ENCODE measurements at places on chromosomes 7 and 10.

GRCh38 chr10:124672181-124672638 is 72.0 kb downstream of the FAM53B start:
- no peak for DNase-seq

- DNase-seq, result no peak
Observed at GRCh38 chr10:124225467-124226270, 132.3 kb upstream of the CHST15 start.

- DNase-seq, result no peak
Observed at GRCh38 chr7:146414937-146415336, 298.3 kb downstream of the CNTNAP2 start.

DNA sequence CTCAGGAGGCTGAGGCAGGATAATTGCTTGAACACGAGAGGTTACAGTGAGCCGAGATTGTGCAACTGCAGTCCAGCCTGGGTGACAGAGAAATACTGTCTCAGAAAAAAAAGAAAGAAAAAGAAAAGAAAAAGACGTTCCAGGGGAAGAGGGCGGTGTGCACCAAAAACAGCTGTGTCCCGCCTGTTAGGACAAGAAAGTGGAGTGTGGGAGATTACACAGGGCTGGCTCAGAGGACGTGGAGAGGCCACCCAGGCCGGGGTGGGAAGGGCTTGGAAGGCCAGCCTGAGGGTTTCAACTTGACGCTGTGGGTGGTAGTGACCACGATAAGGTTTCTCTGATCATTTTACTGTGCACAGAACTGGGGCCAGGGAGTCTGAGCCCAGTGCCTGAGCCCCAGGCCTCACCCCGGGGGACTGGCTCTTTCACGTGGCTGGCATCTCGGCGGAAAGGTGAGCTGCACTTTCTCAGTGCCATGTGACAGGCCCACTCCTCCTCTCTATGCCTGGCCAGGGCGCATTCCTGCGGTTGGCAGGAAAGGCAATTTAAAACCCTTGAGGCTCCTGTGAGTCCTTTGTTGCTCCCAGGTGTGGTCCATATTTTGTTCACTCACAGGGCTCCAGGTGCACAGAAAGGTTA is 13.9 kb downstream of the RHBDD2 start:
- no peak for DNase-seq

- no peak for DNase-seq
Observed at GRCh38 chr7:25963733-25964132, 188.3 kb upstream of the NFE2L3 start.

DNA sequence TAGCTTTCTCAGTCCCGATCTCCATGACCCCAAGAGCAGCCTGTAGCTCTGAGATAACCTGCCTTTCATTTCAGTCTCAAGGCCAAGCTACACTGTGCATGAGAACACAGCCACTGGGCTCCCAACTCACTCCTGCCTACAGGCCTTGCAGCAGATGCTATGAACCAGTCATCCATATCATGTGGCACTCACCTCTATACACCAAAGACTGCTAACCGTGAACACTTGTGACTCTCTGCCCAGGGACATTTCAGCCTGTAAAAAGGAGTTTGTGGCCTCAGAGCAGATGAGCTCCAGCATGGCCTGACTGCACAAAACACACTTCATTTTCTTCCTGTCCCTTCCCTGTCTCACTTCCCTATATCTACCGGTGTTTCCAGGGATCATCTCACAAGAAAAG is 56.9 kb upstream of the NPY start:
- no peak for DNase-seq

DNA sequence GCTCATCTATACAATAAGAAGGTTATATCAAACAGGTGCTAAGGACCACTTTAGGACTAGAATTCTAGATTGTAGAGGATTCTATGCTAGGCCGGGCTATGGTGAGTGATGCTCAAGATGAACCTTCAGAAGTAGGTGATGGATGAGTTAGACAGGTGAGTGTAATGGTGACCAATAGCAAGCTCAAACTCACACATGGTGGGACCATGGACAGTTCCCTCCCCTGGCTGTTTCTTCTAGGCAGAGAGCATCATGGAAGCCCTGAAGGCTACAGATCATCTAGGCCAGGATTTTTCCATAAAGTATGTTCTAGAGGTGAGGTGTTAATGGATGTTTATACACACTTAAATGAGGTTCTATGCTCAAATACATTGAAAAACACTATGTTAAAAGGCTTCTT is 162.2 kb upstream of the WDR11 start:
- no peak for DNase-seq

DNA sequence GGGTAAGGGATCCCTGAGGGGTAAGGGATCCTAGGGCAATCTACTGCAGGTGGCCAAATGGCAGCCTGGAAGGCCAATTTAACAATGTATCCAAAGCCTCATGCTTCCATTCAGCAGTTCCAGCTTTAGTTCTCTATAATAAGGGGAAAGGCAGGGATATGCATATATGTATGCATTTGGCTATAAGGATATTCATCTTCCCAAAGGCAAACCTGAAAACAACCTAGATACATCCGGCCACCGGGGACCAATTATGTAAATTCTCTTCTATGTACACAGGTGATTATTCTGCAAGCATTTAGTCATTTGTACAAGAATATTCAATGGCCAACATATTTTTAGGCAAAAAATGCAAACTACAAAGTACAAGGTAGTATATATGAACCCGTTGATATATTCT is 26.7 kb downstream of the PSAP start:
- DNase-seq, result no peak

DNA sequence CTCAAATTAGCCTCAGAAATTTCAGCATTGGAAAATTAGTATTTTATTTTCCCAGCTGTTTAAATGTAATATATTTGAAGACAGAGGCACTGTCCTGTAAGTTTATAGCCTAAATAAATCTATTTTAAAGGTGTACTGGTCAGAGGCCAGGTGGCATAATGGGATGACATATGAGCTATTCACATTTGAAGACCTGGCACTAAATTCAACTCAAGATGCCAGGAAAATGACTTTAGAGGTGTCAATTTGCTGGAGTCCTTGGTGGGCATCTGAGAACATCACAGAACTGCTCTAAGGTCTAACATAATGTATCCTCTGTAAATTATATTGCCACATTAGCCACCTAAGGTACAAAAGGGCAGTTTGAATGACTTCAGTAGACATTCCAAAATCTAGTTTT is 348.9 kb upstream of the BMPER start:
- DNase-seq, result no peak

GRCh38 chr10:43110338-43111071 is 27.7 kb upstream of the CSGALNACT2 start:
- DNase-seq, result no peak

- DNase-seq, result no peak
Observed at GRCh38 chr10:69787681-69788080, 14.0 kb upstream of the COL13A1 start.

DNA sequence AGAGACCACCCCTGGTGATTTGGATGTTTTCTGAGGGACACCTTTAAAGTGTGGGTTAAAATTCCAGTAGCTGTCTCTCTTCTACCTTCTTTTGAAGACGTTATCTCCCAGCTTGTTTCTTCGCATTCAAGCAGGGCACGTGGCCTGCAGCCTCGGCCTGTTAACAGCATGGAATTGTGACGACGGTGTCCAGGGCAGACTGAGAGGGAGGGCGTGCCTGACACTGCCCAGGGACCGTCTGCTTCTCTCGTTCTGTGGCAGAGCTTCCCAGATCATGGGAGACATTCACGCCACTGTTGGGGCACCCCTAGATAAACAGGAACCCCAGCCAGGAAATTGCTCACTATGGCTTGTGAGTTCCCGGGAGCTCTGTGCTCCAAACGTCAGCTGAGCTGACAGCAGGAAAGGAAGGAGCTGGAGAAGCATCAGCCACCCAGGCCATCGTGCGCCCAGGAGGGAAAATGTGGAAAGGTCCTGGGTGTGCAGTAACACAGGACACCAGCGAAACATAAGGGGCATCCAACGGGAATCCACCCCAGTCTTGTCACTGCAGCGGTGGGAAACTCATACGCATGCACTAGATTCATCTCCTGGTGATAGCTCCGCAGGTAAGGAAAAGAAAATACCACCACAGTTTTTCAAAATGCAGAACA is 41.1 kb upstream of the RBM33 start:
- DNase-seq, result no peak

DNA sequence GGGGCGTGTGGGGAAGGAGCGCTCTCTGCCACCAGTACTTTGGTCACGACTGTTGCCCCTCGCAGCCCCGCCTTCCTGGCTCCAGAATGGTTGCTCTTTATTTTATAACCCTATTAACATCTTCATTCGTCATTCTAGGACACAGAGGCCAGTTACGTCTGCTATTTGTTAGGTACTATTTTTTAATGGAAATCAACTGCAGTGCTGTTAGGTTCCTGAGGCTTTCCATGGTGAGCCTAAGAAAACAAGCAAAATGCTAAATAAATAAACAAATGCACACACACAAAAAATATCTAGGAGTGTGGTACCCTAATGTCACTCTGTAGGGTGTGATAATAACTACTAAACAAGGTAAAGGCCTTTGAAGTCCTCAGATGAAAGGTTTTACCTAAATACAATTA is 71.1 kb downstream of the SLC37A3 start:
- DNase-seq, result no peak

DNA sequence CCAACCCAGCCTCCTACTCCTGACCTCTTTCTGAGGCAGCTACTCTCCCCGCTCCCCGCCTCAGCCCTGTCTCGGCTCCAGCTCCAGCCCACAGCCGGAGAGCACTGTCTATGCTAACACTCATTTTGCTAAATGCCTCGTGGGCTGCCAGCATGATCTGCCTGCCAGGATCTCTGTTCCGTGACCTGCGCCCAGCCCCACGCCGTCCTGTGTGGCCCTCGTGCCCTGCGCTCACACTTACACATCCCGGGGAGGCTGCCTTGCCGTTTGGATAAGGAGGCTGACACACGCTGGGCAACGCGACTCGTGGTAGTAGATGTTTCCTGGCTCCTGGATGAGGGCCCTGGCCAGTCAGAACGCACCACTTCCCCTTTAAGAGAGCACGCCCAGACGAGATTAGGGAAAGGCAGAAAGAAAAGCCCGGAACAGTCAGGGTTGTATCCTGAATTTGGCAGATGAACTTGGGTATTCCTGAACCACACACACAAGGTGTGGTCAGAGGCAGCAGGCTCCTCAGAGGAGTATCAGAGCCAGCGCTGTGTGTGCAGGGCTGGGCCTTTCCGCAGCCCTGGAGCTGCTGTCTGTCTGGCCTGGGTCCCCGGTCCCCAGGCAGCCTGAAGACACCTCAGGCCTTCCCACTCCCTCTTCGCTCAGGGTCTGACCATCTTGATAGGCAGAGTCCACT is 97.7 kb upstream of the EFCAB10 start:
- no peak for DNase-seq

DNA sequence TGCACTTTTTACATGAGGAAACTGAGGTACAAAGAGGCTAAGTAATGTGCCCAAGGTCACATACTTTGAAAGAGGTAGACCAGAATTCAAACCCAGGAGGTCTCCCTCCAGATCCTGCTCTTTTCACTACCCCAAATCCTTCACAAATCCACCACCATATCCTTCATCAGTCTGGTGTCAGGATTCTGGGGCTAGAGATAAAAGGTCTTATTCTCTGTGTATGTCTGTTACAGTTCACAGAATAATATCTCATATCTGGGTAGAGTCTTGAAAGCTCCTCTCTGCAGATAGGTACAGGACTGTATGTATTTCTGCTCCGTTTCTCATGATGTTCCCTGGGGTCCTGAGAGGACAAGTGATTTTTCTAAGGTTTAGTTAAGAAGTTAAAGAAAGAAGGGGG is 4.9 kb downstream of the PIK3CG start:
- DNase-seq, result no peak

GRCh38 chr10:85621562-85621961 is 745.0 kb downstream of the GRID1 start:
- no peak for DNase-seq

GRCh38 chr10:75611172-75611992 is 180.0 kb downstream of the LRMDA start:
- no peak for DNase-seq
